ENCODE measurements at places on chromosomes 5 and 9.

DNA sequence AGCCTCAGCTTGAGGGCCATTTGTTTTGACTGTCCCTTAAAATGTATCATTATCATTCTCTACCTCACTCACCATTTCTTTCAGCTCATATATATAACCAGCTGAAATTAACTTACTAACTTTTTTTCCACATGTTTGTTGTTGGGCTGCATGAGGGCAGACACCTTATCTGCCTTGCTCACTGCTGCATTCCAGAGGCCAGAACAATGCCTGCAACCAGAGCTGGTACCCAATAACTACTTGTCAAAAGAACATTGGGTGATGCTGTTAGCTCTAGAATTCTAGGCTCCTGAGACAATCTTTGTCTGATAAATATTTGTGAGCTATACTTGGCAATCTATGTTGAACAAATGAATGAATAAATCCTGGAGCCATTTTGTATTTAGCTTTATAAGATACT lies 68.3 kb downstream of the HTR4 start:
- no peak for DNase-seq

DNA sequence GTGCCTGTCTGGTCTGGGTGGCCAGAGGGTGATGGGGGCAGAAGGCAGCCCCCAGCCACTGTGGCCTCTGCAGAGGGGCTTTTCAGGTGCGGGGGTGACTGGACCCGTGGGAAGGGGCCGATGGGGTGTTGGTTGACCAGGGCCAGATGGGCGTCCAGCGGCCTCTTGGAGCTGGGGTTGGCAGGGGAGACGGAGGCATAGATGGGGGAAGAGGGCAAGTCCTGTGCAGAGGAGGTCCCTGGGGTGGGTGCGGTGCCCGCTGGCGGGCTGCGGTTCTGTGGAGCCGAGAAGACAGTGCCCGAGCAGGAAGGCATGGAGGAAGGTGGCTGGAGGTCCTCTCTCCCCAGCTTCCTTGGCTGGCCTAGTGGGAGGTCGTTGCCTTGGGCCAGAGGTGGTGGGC lies 18.7 kb upstream of the AKNA start:
- DNase-seq, result no peak

GRCh38 chr9:128828719-128829452 lies 708 bp downstream of the SPOUT1 start:
- no peak for DNase-seq

DNA sequence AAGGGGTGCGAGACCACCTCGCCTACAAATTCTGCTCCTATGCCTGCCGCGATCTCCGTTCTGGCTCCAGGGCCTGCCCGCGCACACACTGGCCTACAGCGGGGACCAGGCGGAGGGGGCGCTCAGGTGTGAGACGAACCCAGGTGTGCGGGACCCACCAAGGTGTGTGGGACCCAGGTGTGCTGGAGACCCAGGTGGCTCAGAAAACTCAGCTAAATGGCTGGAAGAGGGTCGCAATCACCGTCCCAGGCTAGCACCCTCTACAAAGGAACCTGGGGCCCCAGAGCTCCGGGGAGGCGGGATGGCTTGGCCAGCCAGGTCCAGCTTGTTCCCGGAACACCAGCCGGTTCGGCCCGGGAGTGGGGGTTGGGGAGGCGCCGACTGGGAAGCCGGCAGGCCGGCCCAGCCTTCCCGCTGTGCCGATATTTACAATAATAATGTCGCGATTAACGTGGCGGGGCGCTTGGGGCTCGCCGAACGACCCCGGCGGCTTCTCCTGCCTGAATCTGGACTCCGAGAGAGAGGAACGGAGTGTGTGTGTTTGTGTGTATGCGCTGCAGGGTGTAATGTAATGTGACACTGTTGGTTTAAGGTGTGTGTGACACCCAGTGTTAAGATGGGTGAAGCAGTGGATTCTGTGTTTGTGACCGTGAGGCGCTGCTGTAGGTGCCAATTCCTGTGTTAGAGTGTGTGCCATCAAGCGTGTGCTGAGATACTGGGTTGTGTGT lies 1.4 kb downstream of the PCDH1 start:
- peak; percentile 33 for DNase-seq

DNA sequence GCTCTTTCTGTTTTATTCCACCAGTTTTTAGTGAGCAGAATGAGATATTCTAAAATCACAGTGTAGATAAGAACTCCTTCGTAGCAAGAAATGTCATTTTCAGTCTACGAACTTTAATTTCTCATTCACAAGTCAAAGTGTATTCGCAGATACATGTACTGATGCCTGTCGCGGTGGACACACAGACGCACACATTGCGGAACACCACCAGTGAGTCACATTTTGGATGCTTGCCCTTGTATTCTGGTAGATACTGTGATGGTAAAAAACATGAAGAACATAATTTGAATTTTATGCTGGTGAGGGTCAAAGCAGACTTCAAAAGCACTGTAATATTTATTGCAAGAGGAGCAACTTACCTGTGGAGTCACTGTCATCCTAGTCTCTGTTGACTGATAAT lies 4.7 kb upstream of the C9orf57 start:
- DNase-seq, result no peak

GRCh38 chr5:172175263-172175719 lies 12.7 kb downstream of the STK10 start:
- DNase-seq, result peak; percentile 94

DNA sequence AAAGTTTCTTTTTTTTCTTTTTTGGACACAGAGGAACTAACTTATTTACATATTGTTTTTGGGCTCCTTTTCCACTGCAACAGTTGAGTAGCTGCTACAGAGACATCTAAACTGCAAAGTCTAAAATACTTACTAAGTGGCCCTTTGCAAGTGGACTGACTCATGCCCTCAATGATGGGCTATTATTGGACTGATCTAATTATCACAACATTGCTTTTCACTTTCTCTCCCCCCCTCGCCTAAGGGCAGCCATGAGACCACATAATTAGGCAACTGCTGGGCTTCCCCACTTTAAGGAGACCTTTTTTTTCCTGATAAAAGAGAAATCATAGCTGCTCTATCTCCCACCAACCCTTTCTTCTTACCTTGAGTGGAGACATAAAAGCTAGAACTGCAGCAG lies 47.0 kb downstream of the PLK2 start:
- no peak for DNase-seq

GRCh38 chr9:27673641-27674040 lies 100.4 kb upstream of the C9orf72 start:
- no peak for DNase-seq

GRCh38 chr9:20490246-20490834 lies 132.0 kb downstream of the MLLT3 start:
- no peak for DNase-seq

- DNase-seq, result no peak
Measured at GRCh38 chr5:142924135-142924883, 154.1 kb downstream of the ARHGAP26 start.

- DNase-seq, result no peak
Measured at GRCh38 chr5:159669559-159669958, 246.7 kb upstream of the ADRA1B start.

- peak; percentile 46 for DNase-seq
Measured at GRCh38 chr9:35481347-35481975, 8.4 kb upstream of the RUSC2 start.
